ENCODE measurements at places on chromosomes 3 and 15.

- DNase-seq: no peak
Observed at GRCh38 chr15:80432345-80432702, 28.1 kb downstream of the ARNT2 start.

- no peak for DNase-seq
Observed at GRCh38 chr15:73746261-73746660, 6.9 kb downstream of the INSYN1 start.

- peak; percentile 99 for DNase-seq
Observed at GRCh38 chr3:66428733-66429132, 72.1 kb downstream of the LRIG1 start.

- DNase-seq: no peak
Observed at GRCh38 chr15:52408823-52409222, 113.2 kb upstream of the MYO5C start.

DNA sequence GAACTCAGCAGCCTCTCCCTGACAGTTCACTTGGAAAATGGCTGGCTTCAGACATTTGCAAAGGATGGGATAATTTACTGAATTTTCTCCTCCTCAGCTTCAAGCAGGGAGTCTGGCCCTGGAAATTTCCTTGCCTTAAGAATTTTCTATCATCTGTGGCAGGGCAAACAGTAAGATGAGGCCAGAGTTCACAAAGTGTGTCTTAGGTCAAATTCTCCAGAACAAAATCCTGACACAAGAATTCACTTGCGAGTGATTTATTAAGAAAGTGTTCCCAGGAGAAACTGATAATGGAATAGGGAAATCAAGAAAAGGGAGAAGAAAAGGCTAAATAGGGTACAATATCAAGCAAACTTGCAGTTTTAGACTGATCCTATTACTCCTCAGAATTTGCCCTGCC is 55.3 kb downstream of the SNTN start:
- DNase-seq: no peak

GRCh38 chr3:141828890-141829289 is 47.6 kb upstream of the ATP1B3 start:
- DNase-seq: no peak

DNA sequence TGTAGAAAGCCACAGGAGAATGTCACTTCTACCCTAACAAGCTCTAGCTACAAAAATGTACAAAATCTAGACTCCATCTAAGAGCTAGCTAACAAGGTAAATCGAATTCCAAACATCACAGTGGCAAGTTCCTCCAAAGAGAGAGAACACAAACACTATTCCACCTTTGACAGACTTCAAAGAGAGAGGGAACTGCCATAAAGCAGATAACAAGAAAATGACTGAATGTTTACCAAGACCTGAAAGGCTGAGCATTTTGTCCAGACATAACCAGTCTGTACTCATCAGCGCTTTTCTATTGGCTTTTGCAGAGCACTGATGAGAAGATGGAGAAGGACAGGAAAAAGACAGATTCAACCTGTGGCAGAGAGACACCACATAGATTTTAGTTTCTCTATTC is 1419.6 kb upstream of the ALCAM start:
- no peak for DNase-seq

GRCh38 chr3:10703875-10704274 is 112.2 kb upstream of the SLC6A11 start:
- DNase-seq: peak; percentile 30

- no peak for DNase-seq
Observed at GRCh38 chr15:66906668-66907614, 158.5 kb upstream of the SMAD3 start.

DNA sequence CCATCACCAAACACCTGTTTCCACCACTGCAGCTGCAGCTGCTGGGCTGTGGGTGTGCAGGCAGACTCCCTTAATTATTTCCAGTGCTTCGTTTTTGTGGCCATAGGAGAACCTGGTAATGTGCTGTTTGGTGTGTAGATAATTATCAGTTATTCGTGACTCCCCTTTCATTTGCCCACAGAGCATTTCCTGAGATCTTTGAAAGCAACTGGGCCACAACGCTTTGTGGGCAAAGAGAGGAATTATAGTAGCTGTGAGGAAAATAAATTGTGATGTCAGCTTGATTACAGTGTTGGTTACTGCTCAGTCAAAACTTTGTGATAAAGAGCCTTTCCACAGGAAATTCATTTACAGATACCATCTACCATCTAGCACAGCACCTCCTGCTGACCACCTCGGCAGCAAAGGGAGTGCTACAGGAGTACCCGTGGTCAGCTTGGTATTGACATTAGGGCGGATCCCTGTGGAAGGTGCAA is 193.3 kb upstream of the SLCO3A1 start:
- no peak for DNase-seq

GRCh38 chr15:58980351-58980939 is 7.0 kb upstream of the RNF111 start:
- DNase-seq: peak; percentile 49
